ENCODE measurements at places on chromosomes 7 and 10.

DNA sequence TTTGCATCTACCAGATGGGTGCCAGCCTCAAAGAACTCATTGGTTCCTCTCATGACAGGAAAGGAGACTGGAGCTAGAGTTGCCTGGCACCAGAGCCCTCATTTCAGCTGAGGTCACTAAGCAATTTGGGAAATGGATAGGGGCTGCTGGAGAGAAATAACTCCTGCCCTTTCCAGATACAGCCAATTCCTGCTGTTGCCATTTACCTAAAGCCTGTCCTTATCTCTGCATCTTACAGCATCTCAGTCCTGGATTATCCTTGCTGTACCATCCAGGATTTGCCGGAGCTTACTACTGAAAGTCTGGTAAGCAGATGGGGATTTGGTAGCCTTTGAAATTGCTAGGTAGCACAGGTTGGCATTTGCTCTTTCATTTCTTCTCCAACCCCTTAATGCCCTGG lies 31.9 kb upstream of the SMKR1 start:
- DNase-seq, result no peak

- no peak for DNase-seq
Measured at GRCh38 chr10:15163253-15163828, 5.2 kb downstream of the NMT2 start.

GRCh38 chr10:73992899-73993788 lies 4.8 kb upstream of the VCL start:
- DNase-seq, result peak; percentile 54

DNA sequence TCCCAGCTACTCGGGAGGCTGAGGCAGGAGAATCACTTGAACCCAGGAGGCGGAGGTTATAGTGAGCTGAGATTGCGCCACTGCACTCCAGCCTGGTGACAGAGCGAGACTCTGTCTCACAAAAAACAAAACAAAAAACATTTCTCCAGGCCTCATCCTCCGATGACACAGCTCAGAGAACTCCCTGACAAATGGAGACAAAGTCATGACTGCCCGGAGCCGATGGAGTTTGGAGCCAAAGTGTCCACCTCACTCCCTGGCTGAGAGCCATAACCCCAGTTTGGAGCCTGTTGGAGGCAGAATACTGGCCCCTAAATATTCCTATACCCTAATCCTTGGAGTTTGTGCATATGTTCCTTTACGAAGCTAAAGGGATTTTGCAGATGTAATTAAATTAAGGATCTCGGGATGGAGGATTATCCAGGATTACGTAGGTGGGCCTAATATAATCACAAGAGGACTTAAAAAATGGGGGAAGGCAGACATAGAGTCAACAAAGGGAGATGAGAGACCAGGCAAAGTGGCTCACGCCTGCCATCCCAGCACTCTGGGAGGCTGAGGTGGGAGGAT lies 22.7 kb downstream of the SSC4D start:
- no peak for DNase-seq

GRCh38 chr7:19587291-19587690 lies 121.5 kb downstream of the POLR1F start:
- no peak for DNase-seq

DNA sequence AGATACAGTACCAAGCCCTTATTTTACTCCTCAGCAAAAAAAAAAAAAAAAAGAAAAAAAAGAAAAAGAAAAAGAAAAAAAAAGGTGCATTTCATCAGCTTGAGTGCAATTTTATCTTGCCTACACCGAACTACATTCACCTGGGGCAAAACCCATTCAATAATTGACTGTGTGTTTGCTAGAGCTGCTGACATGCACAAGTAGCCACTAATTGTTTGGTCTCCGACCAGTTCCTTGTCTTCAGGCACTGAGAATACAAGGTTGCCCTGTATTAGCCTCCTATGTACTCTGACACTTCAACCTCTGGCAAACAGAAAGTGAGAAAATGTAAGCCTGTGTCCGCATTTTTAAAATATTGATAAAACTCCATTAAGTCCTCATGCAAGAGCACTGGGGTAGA lies 1579.4 kb upstream of the LRRTM3 start:
- no peak for DNase-seq

- peak; percentile 92 for DNase-seq
Measured at GRCh38 chr7:40717242-40717641, 582.4 kb downstream of the SUGCT start.

DNA sequence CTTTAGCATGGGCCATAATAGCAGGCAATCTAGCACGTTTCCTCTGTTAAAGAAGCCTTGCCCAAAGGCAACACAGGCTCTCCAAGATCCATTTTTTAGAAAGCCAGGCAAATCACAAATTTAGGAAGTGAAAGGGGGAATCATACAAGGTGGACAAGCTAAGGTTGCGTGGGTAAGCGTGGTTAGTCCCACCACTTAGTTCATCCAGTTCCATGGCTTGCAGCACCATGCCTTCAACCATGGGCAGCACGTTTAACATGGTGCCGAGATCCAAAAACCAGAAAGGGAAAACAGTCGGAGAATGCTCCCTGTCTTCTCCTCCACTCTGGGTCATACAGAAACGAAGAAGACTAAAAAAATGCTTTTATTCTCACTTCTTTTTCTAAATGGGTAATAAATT lies 234.4 kb upstream of the IMMP2L start:
- peak; percentile 27 for DNase-seq

DNA sequence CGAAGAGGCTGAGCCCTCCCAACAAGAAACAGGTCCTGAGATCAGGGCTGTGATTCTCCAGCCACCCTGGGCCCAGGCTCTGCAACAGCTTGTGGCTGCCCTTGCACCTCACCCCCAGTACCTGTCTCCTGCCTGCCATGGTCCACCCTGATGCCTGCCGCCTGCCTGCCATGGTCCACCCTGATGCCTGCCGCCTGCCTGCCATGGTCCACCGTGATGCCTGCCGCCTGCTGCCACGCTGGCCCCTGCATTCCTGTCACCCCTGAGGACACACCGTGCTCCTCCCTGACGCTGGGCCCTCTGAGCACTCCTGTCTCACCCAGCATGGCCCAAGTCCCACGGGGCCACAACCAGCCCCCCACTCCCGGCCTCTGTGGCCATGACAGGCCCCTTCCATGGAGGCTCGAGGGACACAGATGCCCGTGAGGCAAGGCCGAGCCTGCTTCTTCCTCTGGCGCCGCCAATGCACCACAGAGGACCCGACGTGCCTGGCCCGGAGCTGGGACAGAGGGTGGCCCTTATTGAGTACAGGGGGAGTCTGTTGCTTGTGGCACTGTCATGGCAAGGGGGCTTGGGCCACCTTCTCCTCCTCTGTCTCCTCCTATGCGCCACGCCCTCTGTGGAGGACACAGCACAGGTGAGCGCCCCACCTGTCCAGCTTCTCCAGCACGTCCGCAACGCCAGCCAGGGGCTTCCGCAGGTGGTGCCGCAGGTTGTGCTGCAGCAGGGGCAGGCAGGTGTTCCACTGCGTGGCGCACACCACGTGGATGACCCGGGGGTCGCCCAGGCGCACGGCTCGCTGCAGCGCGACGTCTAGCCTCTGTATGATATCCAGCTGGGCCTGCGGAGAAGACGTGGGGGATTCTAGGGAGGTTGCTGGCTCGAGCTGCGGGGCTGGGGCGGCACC lies 18.1 kb downstream of the CFAP46 start:
- no peak for DNase-seq

- no peak for DNase-seq
Measured at GRCh38 chr10:124722798-124723783, 21.1 kb downstream of the FAM53B start.

DNA sequence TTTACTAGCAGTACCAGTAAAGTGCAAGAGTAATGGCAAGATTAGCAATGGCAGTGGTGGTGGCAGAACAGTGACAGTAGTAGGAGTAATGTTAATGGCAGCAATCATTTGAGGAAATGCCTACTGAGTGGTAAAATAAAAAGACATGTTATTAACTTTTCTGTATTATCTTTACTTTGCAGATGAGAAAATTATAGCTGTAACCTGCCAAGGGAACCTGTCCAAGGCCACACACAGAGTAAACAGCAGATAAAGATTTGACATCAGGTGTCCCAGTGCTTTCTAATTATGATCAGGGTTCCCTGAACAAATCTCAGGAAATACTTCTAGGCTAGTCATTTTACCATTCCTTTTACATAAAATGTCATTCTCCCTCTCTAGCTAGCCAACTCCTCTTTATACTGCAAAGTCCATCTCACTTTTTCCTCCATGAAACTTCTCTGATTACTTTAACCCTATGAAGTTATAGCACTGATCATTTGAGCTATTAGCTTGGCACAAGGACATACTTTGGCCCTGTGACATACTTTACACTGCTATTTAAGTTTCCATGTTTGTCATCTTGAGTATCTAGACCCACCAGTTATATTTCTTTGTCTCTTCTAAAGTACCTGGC lies 219.1 kb downstream of the TAX1BP1 start:
- no peak for DNase-seq

- DNase-seq, result no peak
Measured at GRCh38 chr10:121481180-121481579, 117.1 kb downstream of the FGFR2 start.

GRCh38 chr7:112707655-112708054 lies 82.5 kb downstream of the TMEM168 start:
- DNase-seq, result no peak

DNA sequence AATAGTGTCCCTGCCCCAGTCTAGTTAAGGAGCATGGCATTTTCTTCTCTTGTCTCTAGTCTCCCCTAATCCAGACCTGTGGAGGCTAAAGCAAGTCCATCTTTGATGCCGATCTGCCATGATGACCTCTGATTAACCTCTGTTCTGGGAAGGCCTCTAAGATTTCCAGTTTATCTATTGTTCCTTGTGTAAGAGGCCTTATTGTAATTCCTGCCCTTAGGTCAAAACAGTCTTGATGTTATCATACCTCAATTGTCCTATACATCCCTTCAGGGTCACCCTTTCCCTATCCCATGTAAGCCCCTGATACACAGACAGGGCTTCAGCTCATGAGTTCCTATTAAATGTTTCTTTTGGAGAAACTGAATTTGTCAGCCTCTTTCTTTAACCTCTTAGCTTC lies 4.9 kb upstream of the ZMIZ2 start:
- DNase-seq, result no peak

DNA sequence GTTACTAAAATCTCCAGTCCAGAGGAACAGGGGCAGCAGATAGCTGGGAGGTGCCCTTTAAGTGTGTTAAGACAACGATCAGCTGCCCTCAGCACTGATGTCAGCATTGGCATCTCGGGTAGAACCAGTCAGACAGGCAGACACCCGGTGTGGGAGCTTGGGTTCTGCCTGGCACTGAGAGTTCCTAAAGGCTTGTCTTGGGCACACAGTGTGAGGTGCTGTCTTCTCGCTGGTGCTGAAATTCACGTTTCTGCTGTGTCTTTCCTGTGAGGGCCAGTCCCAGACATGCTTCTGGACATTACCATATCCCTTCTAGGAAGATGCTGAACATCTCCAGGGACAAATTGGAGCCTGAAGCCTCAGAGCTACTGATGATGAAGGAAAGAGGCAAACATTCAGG lies 156.2 kb downstream of the DNAJB6 start:
- DNase-seq, result no peak

- no peak for DNase-seq
Measured at GRCh38 chr10:1180836-1181235, 124.7 kb downstream of the WDR37 start.

- DNase-seq, result no peak
Measured at GRCh38 chr7:26594553-26594952, 269.8 kb downstream of the SKAP2 start.

GRCh38 chr7:43553999-43554398 lies 28.9 kb upstream of the STK17A start:
- DNase-seq, result peak; percentile 83

- DNase-seq, result no peak
Measured at GRCh38 chr7:158108646-158109293, 478.9 kb downstream of the PTPRN2 start.

GRCh38 chr7:93015101-93015778 lies 102.5 kb downstream of the SAMD9 start:
- DNase-seq, result peak; percentile 72

GRCh38 chr7:142854372-142855113 lies at the start of gene EPHB6:
EPHB6 (plus strand) TSS chr7:142855076; CDS start chr7:142863228, 8,152 bp downstream.
- DNase-seq, result peak; percentile 66

- DNase-seq, result no peak
Measured at GRCh38 chr10:131996466-131997365, 15.0 kb upstream of the BNIP3 start.

- no peak for DNase-seq
Measured at GRCh38 chr10:74451127-74451829, 300.3 kb downstream of the ADK start.

DNA sequence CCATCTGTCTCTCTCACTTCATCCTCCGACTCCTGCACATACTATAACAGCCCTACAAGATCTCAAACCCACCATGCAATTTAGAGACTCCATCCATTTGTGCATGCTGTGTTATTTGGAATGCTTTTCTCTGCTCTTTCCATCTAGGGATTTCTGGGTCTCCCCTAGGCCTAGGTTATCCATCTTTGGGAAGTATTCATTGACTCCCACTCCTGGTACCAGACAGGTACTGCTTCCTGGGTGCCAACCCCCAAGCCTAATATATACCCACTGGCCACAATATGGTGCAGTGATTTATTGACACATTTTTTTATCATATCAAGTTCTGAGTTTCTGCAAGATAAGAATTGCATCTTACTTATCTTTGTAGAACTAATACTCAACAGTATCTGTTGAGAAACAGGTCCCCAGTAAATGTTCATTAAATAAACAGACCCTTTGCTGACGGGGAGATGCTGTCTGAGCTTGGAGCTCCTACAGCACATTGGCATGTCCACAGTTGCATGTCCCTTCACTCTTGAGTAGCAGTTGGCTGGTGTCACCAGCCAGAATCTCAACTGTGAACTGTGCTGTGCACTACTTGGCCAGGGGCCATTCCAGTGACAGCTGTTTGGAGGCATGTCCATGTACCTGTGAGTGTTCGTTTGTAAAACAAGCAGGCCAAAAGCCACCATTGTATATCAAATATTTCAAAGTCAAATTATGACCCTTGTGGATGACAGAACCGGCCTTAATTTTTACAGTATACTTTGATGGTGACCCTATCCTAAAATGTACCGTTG lies 223.3 kb upstream of the NFE2L3 start:
- DNase-seq, result no peak

DNA sequence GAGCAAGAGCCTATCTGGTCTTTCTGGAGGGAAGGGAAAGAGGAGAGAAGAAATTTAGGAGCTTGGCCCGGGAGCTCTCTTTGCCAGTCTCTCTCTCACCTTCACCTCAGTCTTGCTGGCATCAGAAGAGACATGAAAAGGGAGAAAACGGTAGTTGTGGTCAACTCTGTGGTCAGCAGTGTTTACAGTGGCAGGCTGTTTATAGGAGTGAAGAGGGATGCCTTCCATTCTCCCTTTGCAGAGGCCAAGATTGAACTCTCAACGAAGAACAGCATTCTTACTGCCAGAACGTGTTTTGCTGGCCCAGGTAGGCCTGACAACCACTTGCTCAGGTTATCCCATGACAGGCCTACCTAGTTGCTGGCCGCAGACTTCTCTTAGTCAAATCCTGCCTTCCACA lies 133.3 kb downstream of the CCDC3 start:
- DNase-seq, result no peak
